ENCODE measurements at places on chromosomes 3 and 15.
A peak's percentile ranks its signal among the peaks of the same experiment; 100 is the strongest.

DNA sequence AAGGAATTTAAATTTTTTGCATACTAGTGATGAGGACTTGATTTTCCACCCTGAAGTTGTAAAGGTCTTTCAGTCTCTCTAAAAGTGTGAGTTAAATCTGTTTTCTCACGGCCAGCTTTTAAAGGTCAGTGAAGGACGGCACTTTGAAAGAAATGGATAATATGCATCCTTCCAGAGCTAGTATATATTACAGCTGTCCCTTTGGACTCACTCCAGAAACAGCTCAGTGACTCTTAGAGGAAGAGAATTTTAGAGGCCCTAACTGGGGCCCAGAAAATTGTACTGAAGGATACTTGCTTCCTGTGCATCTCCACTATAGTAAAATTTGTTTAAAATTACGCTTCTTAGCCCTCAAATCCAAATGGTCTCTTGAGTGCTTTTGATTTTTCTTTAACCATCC, 41.6 kb downstream of the PIK3CA start:
- DNase-seq: no peak

DNA sequence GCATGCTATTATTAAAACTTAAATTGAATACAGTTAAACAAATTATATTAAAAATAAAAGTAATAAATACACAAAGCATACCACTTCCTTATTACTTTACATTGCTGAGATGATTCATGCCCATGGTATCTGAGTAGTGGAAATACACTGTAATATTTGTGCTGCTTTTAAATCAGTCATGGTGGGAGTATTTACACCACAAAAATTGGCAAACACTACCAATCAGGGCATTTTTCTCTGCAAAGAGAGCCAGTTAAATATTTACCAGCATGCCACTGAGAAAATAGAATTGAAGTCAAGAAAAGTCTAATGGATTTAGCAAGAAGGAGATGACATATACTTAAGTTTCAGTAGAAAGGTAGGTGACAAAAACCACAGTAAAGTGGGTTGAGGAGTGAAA, 19.6 kb downstream of the PPARG start:
- no peak for DNase-seq

- DNase-seq: peak; percentile 14
These were observed 90.0 kb downstream of the ANO10 start for GRCh38 chr3:43531835-43532234.

GRCh38 chr3:47404431-47404876, 23.6 kb downstream of the PTPN23 start:
- no peak for DNase-seq

DNA sequence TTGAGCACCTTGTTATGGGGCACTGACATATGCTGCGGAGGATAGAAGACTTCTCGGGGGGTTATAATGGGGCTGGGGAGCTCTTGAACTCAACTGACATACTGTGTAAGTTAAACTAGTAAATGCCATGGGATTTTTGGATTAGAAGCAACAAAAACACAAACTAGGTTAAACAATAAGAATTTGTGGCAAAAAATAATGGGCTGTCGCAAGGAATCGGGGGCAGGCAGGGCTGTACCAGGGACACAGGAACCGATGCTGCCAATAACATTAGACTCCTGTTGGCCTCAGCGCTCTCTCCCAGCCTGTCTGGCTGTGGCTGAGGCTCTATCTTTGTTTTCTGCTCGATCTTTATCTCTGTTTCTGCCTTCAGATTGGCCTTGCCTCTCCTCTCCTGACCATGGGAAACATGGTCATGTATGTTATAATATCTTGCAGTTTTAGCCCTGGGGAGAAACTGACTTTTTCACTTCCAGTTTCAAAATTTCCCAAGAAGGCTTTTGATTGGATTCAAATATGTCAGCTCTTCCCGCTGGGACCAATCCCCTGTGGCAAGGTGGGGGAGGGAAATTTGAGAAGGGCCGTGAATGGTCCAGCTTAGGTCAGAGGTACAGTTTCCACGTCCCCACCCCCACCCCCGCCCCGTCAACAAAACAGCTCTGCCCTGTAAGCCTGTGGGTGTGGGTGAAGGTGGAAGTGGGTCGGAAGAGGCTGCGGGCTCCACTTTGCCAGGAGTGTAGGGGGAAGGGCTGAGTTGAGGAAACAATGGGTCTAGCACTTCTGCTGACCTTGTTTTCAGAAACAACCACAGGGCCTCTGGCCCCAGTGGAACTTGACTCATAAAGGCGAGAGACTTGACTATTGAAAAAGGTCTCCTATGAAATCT, 161.1 kb upstream of the TBL1XR1 start:
- peak; percentile 79 for DNase-seq

- DNase-seq: no peak
These were observed 899.8 kb downstream of the MCTP2 start for GRCh38 chr15:95131131-95131556.

Measured in pons (tissue), 1 donor.